ENCODE measurements at places on chromosomes 1 and 21.

GRCh38 chr1:154745750-154746425 is 124.2 kb downstream of the KCNN3 start:
- no peak for DNase-seq

DNA sequence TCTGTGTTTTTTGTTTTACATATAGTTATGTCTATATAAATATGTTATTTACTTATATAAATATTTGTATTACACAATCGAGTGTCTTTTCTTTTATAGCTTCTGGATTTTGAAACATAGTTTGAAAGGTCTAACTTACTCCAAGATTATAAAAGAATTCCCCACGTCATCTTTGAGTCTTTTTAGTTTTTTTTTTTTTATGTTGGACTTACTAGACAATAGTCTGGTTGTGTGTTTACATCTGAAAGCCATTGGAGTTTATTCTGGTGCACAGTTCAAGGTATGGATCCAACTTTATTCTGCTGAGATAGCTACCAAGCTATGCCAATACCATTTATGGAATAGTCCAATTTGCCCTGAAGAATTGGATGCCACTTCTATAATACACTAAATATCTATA is 26.1 kb upstream of the RCAN3 start:
- no peak for DNase-seq

- DNase-seq: no peak
Observed at GRCh38 chr1:206049293-206049692, 3.7 kb upstream of the RHEX start.

DNA sequence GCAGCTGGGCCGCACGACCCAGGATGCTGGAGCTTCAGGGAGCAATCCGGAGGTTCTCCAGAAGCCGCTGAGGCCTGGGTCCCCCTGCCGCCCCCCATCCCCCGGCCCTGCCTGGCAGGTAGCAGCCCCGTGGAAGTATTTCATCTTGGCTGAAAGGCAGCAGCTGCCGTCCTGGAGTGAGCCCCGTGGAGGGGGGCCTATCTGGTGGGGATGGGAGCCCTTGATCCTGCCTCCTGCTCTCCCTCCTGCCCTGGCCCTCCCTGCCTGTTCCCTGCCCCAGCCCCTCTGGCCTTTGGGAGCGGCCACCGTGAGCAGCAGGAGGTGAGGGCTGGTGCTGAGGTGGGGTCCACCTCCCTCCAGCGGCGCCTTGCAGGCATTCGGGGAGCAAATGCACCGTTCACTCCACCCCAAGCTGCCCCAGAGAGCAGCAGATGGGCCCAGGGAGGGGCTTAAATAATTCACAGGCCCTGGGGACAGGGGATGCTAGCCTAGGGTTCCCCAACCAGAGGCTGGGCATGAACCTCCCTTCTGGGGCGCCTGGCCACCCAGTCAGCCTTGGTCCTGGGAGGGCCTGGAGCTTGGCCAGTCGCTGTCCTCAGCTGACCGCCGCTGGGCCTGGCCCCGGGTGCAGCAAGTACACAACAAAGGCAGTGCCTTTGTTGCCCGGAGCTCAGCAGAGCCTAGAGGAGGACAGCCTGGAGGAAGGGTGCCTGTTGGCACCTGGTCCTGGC is 23.7 kb upstream of the PLCH2 start:
- DNase-seq: no peak

GRCh38 chr1:36656271-36656670 is 173.6 kb upstream of the CSF3R start:
- no peak for DNase-seq

DNA sequence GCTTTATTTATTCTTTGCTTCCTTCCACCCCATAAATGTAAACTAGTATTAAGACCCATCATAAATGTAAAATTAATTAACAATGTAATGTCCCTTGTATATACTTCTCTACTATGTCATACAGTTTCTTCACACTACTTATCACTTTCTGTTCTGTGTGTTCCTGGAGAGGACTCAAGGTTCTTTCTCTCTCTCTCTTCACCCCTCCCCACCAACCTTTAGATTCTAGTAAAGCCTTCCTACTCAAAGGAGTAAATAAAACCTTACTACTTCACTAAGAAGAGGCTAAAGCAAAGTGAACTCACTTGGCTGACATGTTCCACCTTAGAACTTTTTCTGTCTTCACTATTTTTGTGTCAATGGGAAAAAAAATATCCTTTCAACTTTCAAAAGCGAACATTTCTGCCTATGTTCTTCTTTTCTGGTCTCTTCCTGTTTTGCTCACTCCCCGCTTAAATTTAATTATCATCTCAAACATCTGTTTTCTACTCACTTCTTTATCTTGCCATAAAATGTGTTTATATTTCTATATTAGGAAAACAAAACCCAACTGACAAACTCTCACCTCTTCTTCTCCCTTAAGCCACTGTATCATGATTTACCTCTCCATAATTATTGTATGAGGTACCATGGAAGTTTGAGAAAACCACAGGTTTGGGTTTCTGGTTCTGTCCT is 260.3 kb downstream of the DPYD start:
- DNase-seq: no peak

DNA sequence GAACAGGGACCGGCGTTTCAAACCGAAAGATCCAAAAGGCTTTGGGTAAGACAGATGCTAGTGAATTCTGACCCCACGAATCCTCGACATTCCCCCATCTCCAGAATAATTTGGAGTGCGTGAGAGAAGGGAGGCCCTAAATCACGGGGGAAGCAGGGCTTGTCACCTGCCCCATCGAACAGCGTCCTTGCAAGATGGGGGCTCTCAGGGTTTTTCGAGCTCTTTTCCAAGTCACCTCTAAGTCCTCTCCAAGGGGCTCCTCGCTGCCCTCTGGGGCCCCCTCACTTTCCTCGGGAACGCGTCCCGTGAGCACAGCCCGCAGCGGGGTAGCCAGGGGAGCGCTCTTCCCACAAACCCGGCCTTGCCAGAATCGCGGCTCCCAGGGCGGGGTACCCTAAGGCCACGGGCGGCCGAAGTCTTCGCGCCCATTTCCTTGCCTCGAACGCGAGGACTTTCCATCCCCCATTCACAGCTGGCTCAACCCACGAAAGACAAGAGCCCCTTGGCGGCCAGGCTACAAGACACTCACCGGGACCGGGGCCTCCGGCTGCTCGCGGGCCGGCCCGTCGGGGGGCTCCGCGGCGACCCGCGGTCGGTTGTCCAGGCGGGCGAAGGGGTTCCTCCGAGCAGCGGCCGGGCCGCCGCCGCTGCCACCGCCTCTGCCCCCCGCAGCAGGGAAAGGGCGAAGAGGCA is 546 bp downstream of the DONSON start:
- DNase-seq: no peak

- DNase-seq: no peak
Observed at GRCh38 chr1:16042096-16042495, 1.5 kb upstream of the CLCNKB start.

- DNase-seq: no peak
Observed at GRCh38 chr1:36924282-36924811, 110.0 kb downstream of the GRIK3 start.

GRCh38 chr1:22122273-22123070 is 20.4 kb downstream of the WNT4 start:
- DNase-seq: no peak

- no peak for DNase-seq
Observed at GRCh38 chr1:243505986-243506689, 250.3 kb downstream of the SDCCAG8 start.

- no peak for DNase-seq
Observed at GRCh38 chr1:68128820-68129219, 78.4 kb upstream of the DIRAS3 start.

DNA sequence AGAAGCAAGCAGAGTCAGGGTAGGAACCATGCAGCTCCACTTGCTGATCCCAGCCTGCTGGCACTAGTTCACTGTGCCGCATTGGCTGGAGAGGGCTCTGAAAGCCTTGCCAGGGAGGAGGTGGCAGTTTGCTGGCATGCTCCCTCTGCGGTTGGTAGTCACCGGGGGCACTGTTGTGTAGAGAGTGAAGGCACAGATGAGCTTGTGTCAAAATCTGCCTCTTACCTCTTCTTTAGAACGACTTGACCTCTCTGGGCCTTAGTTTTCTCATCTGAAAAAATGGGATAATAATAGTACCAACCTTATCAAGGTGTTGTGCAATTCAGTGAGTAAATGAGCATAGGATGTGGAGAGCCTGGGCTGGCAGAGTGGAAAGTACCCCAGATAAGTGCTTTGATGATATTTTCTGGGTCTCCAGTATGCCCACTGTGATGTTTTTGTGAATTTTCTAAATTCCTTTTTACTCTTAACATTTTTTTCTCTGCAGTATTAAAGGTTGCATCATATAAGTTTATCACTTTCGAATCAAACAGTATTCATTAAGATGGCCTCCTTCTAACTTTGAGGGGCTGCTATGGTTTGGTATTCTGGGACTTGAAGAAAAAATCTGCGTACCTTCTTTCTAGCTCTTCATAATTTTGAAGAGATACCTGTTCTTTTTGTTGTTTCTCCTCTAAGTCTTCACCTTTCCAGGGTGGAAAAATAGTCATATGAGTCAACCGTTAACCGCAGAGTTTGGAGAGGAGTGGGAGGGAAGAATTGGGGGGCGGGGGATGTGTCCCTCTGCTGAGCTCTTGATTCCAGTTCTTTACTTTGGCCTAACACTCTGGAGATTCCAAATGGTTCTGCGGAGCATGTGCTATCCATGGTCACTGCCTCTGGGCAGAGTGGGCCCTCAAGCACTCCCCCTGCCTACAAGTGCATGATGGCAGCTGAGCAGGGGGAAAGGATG is 26.8 kb downstream of the SZRD1 start:
- DNase-seq: no peak

- DNase-seq: no peak
Observed at GRCh38 chr1:15523104-15524020, 653 bp downstream of the CASP9 start.

DNA sequence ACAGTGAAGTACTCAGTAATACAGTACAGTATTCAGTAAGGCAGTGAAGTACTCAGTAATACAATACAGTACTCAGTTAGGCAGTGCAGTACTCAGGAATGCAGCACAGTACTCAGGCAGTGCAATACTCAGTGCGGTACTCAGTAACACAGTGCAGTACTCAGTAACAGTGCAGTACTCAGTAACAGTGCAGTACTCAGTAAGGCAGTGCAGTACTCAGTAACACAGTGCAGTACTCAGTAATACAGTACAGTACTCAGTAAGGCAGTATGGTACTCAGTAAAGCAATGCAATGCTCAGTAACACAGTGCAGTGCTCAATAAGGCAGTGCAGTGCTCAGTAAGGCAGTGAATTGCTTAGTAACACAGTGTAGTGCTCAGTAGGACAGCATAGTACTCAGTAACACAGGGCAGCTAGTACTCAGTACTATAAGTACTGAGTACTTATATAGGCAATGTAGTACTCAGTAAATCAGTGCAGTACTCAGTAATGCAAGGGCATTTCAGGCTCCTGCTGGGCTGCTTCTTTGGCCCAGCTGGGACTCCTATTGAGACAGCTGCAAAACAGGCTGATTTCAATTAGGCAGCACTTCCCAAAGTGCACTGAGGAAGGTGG is 411.3 kb downstream of the DISC1 start:
- DNase-seq: no peak

DNA sequence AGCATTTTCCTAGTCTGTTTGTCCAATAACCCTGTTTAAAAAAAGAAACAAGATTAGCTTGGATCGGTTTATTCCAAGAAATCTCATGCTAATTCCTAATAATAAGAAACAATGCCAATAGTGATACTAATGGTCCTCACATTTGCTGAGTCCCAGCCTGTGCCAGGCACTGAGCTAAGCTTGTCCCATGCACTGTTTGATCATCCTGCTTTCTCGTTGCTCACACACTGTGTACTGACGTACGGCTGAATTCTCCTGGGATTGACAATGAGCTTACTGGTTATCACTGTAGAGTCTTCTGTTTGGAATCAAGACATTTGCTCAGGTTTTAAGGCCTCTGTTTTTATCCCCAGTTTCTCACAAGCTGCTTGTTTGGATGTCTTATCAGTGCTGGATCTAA is 71.1 kb downstream of the CACNA1E start:
- DNase-seq: no peak

DNA sequence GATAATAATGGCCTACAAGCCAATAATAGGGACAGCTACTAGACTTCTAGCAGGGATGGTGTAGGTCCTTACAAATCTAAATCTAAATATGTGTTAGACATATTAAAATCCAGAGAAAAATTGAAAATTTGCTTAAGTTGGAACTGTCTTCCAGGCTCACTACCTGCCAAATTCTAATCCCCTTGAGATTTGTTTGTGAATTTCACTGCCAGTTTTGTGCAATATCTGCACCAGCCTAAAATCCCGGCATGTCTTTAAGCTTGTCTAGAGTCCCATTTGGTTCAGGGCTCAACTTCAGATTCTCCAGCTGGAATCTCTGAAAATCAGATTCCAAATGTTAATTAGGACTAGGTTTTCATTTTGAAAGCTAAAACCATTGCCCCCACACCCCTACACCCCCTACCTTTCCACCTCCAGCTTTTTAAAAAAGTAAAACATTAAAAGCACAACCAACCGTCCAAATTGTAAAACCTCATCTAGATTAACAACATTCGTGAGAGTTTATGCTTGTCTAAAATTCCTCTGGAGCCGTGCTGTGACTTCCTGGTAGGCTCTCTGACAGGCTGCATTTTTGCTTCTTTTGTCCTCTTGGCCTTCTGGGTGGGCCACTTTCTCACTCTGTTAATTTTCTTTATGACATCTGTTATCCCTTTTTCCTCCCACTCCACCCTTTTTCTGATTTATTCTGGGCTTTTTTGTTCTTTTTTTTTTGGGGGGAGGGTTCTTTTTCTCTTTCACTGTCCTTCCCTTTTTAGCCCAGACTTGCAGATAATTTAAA is 348.7 kb downstream of the PAPPA2 start:
- DNase-seq: no peak

- no peak for DNase-seq
Observed at GRCh38 chr21:40129809-40130208, 262.6 kb downstream of the PCP4 start.

- DNase-seq: no peak
Observed at GRCh38 chr1:32736812-32737791, 34.5 kb upstream of the SYNC start.

DNA sequence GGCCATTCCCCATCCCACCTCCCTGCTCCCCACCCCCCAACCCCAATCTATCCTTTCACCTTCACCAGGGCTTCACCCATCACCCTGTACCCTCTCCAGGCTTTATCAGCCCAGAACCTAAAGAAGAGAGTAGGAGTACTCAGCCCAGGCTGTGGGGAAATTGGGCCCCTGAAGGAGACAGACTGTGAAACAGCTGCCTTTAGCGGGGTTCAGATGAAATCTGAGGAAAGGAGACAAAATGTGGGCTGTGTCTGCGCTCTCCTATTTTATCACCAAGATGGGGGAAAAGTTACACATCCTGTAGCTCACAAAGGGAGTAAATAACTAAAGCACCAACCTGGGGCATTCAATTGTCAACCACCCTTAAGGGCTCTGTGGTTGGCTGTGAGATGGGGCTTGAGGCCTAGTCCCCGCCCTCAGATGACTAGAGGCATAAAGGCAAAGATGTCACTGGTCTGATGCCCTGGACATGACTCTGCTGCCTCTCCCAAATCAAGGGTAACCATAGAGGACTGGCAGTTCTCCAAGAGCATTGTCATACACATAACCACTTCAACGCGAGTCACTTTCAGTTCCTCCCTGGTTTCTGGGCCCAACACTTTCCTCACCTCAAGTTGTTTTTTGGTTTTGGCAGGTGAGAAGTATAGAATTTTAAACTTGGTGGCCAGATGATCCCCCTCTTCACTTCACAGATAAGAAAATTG is 30.0 kb downstream of the SLC27A3 start:
- no peak for DNase-seq

Measured in activated naive CD4-positive, alpha-beta T cell (primary cell).